Heart right ventricle (tissue), 16 donors: ENCODE measurements at places on chromosomes 5 and 9. TPM values are rescaled to one million over a fixed set of nuclear protein-coding genes. Genes with fewer than 3 reads are reported as not detected.

SLC6A18 gene
- not detected for total RNA-seq

GRCh38 chr5:65760504-65761275 is 38.7 kb downstream of the NLN start:
- no peaks in the 10 kb centered on the region for H3K36me3 ChIP-seq
- peaks cover 4% of the 10 kb centered on the region for H3K4me1 ChIP-seq
- H3K27me3 ChIP-seq = no peaks in the 10 kb centered on the region
- no peak overlapping the region for H3K4me3 ChIP-seq

- no peaks in the 10 kb centered on the region for H3K27me3 ChIP-seq
- H3K4me3 ChIP-seq = peak overlapping the region; percentile 69
- no peak for DNase-seq
- peaks cover 17% of the 10 kb centered on the region for H3K4me1 ChIP-seq
- H3K36me3 ChIP-seq = no peaks in the 10 kb centered on the region
Measured at GRCh38 chr5:88884608-88884877, 1.6 kb upstream of the MEF2C start.

SPAG8 gene
- 4.2 TPM for total RNA-seq

GRCh38 chr5:154652746-154653417 is 102.3 kb upstream of the LARP1 start:
- H3K4me3 ChIP-seq = no peak overlapping the region
- DNase-seq = no peak
- H3K27ac ChIP-seq = no peak overlapping the region
- H3K36me3 ChIP-seq = no peaks in the 10 kb centered on the region
- peaks cover 23% of the 10 kb centered on the region for H3K4me1 ChIP-seq

GRCh38 chr5:158100373-158100888 is 241.5 kb upstream of the CLINT1 start:
- H3K27me3 ChIP-seq = no peaks in the 10 kb centered on the region
- no peak overlapping the region for H3K27ac ChIP-seq
- no peak overlapping the region for H3K4me3 ChIP-seq
- no peaks in the 10 kb centered on the region for H3K36me3 ChIP-seq

GRCh38 chr9:121880343-121880898 is 212.7 kb downstream of the TTLL11 start:
- H3K27ac ChIP-seq = no peak overlapping the region
- H3K4me3 ChIP-seq = no peak overlapping the region
- H3K4me1 ChIP-seq = peaks cover 7% of the 10 kb centered on the region
- no peaks in the 10 kb centered on the region for H3K27me3 ChIP-seq
- no peak for DNase-seq
- no peaks in the 10 kb centered on the region for H3K36me3 ChIP-seq

ABO gene
- 1.9 TPM for total RNA-seq

DNA sequence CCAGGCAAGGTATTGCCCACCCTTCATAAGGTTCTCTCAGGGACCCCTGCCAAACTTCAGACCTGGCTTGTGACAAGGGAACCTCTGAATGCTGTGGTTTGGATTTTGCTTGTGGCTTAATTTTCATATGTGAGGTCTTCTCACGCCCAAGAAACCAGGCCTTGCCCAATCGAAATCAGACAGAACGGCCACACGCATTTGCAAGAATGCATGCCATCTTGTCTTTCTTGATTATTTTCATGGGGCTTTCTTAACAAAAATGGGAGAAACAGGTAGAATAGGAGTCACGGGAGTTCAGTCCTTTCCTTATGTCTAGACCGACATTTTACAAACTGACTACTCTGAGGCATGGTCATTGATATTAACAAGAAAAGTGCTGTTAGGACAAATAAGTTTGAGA is 170.2 kb upstream of the PAPPA start:
- no peak overlapping the region for H3K27ac ChIP-seq
- H3K36me3 ChIP-seq = no peaks in the 10 kb centered on the region
- no peak overlapping the region for H3K4me3 ChIP-seq
- no peaks in the 10 kb centered on the region for H3K27me3 ChIP-seq
- DNase-seq = no peak

DNA sequence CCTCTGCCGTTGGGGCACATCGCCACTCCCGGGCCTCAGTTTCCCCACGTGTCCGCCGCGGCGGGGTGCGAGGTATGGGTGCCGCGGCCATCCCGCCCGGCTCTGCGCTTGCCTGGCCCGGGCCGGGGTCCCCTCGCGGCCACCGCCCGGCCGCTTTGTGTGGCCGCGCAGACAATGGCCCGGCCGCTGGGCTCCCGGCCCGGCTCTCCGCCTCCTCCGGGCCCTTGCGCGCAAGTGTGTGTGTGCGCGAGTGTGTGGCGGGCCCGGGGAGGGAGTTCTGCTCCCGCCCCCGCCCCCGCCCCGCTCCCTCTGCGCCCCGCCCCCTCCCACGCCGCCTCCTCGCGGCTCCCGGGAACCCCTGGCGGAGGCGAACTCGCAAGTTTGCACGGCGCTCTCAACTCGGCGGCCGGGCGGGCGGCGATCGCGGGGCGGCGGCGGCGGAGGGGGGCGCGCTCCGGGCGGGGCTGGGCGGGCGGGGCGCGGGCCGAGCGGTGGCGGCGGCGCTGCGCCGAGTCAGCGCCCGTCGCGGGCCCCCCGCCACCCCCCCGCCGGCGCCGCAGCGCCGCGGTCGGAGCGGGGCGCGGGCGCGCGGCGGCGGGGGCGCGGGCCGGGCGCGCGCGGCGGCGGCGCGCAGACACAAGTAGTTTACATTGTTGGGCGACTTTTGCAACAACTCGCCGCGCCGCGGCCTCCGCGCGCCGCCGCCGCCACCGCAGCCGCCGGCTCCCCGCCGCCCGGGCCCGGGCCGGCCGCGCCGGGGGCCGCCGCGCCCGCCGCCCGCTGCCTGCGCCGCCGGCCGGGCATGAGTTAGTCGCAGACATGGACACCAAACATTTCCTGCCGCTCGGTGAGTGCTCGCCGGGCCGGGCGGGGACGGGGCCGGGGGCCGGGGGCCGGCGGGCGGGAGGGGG is at the start of gene RXRA:
TSS of gene RXRA (plus strand) at position 643 of the 911 bp plus-strand sequence. CDS start at position 820, 177 bp downstream.
- peak within 1 kb of the TSS; percentile 96 for H3K4me3 ChIP-seq
- H3K27ac ChIP-seq = peak within 1 kb of the TSS; percentile 90
- H3K27me3 ChIP-seq = no peaks in the 10 kb centered on the region
- peaks cover 60% of the 10 kb centered on the region for H3K4me1 ChIP-seq

TXNDC8 gene
- not detected for total RNA-seq

GRCh38 chr9:124414612-124415011 is 630 bp downstream of the PSMB7 start:
- no peaks in the 10 kb centered on the region for H3K36me3 ChIP-seq
- H3K27me3 ChIP-seq = no peaks in the 10 kb centered on the region
- peaks cover 18% of the 10 kb centered on the region for H3K4me1 ChIP-seq
- no peak overlapping the region for H3K27ac ChIP-seq

GRCh38 chr9:107504585-107505455 is 15.3 kb upstream of the KLF4 start:
- no peak for DNase-seq
- no peak overlapping the region for H3K4me3 ChIP-seq
- no peak overlapping the region for H3K27ac ChIP-seq
- no peaks in the 10 kb centered on the region for H3K36me3 ChIP-seq
- H3K27me3 ChIP-seq = no peaks in the 10 kb centered on the region

DNA sequence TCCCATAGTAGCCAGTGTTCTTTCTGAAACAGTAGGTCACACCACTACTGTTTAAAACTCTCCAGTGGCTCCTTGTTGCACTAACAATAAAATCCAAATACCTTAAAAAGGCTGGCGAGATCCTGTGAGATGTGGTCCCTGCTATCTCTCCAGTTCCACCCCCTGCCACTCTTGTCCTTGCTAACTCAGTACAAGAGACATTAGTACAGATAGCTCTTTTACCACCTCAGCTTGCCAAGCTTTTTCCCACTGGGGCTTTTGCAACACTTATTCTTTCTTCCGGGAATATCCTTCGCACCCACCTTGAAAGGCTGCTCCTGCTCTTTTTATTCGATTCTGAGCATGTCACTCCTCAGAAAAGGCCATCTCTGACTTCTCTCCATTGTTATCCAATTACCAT is 14.9 kb downstream of the NIPSNAP3B start:
- peaks cover 6% of the 10 kb centered on the region for H3K4me1 ChIP-seq
- no peaks in the 10 kb centered on the region for H3K27me3 ChIP-seq
- peaks cover 6% of the 10 kb centered on the region for H3K36me3 ChIP-seq
- no peak overlapping the region for H3K4me3 ChIP-seq

DBN1 gene
- total RNA-seq = 18.6 TPM

DNAJB5 gene
- 124 TPM for total RNA-seq

AMBP gene
- total RNA-seq = not detected

- H3K27me3 ChIP-seq = no peaks in the 10 kb centered on the region
- H3K27ac ChIP-seq = no peak overlapping the region
- no peak overlapping the region for H3K4me3 ChIP-seq
- DNase-seq = no peak
Measured at GRCh38 chr5:171477101-171477500, 57.7 kb downstream of the FGF18 start.

ABCA1 gene
- 22.0 TPM for total RNA-seq

GRCh38 chr5:146653560-146653959 is 137.6 kb upstream of the GPR151 start:
- no peak overlapping the region for H3K4me3 ChIP-seq
- no peaks in the 10 kb centered on the region for H3K36me3 ChIP-seq
- H3K27me3 ChIP-seq = no peaks in the 10 kb centered on the region
- H3K4me1 ChIP-seq = no peaks in the 10 kb centered on the region
- DNase-seq = no peak

DNA sequence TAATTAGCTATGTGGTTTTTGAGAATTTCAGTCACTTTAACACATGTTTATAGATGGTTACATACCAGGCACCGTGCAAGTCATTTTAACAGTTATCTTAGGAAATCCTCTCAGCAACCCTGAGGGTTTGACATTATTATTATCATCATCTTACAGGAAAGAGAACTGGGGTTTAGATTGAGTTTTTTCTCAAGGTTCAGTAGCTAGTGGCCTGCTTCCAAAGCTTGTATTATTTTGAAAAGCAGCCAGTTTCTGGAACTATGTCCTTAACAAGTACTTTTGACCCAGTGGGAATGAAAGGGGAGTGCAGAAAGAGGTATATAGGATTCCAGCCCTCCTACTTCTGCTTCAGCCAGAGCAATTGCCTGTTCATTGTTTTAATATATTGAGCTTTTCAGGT is 157.5 kb downstream of the COMMD10 start:
- DNase-seq = no peak
- no peaks in the 10 kb centered on the region for H3K4me1 ChIP-seq
- H3K4me3 ChIP-seq = no peak overlapping the region
- H3K27ac ChIP-seq = no peak overlapping the region

DNA sequence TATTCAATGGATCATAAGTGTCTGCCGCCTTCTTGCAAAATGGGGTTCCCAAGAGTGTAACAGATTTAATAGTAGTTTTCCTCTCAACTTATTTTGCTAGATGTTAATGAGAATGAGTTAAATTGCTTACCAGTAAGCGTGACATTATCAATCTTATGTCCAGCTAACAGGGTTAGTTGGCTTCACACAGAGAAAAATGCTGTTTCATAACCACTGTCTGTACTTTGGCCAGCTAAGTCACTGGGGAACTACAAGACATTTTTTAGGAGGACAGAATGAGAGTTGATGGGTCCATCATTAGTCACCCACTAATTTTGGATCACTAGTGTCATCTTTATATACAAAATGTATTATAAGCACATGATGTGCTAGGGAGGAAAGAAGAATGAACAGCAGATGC is 1.4 kb downstream of the CDC37L1 start:
- peaks cover 3% of the 10 kb centered on the region for H3K36me3 ChIP-seq
- peak overlapping the region; percentile 95 for H3K27ac ChIP-seq
- H3K27me3 ChIP-seq = no peaks in the 10 kb centered on the region
- DNase-seq = no peak

CARD19 gene
- total RNA-seq = 31.7 TPM

- H3K4me3 ChIP-seq = no peak overlapping the region
- no peak overlapping the region for H3K27ac ChIP-seq
- no peak for DNase-seq
- peaks cover 15% of the 10 kb centered on the region for H3K4me1 ChIP-seq
- no peaks in the 10 kb centered on the region for H3K36me3 ChIP-seq
Measured at GRCh38 chr5:130868186-130868840, 296.7 kb downstream of the HINT1 start.

- peaks cover 28% of the 10 kb centered on the region for H3K4me1 ChIP-seq
- H3K27ac ChIP-seq = no peak overlapping the region
- H3K27me3 ChIP-seq = no peaks in the 10 kb centered on the region
- DNase-seq = no peak
Measured at GRCh38 chr5:78627766-78628165, 20.8 kb downstream of the LHFPL2 start.

ADAMTSL2 gene
- total RNA-seq = 4.2 TPM

TERT gene
- not detected for total RNA-seq

GRCh38 chr5:38540314-38540713 is 16.1 kb downstream of the LIFR start:
- H3K27me3 ChIP-seq = no peaks in the 10 kb centered on the region
- peak; percentile 32 for DNase-seq
- H3K27ac ChIP-seq = peak overlapping the region; percentile 7
- H3K4me1 ChIP-seq = peaks cover 73% of the 10 kb centered on the region

DNA sequence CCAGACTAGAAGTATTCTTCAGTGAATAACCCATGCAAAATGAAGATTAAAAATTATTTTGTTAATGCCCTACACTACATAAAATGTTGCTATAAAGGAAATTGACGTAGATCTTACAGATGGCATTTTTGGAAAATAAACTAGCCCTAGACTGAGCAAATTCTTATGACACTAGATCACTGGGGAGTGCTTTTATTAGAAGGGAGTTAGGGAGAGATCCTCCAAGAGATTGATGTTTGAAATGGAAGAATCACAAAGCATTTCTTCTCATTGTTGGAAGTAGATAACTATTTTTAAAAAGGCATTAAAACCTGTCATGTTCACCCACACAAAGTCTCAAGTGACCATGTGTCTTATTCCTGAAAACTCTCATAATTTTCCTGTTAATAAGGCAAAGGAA is 351.1 kb upstream of the TLE4 start:
- no peak overlapping the region for H3K27ac ChIP-seq
- no peaks in the 10 kb centered on the region for H3K4me1 ChIP-seq
- no peak overlapping the region for H3K4me3 ChIP-seq
- H3K36me3 ChIP-seq = no peaks in the 10 kb centered on the region

- peaks cover 51% of the 10 kb centered on the region for H3K4me1 ChIP-seq
- no peaks in the 10 kb centered on the region for H3K36me3 ChIP-seq
- DNase-seq = peak; percentile 71
- H3K27ac ChIP-seq = peak overlapping the region; percentile 73
- no peaks in the 10 kb centered on the region for H3K27me3 ChIP-seq
- H3K4me3 ChIP-seq = no peak overlapping the region
Measured at GRCh38 chr9:98973576-98973975, 29.9 kb downstream of the COL15A1 start.

- no peaks in the 10 kb centered on the region for H3K4me1 ChIP-seq
- H3K4me3 ChIP-seq = no peak overlapping the region
- no peaks in the 10 kb centered on the region for H3K36me3 ChIP-seq
- no peaks in the 10 kb centered on the region for H3K27me3 ChIP-seq
Measured at GRCh38 chr5:35442885-35443639, 174.6 kb upstream of the SPEF2 start.

OSTF1 gene
- total RNA-seq = 15.8 TPM
